AML-193 (cell line): ENCODE measurements at places on chromosomes 6 and 20.
A peak's percentile ranks its signal among the peaks of the same experiment; 100 is the strongest.

GRCh38 chr6:82408952-82409431 lies 45.4 kb downstream of the TPBG start:
- no peak for DNase-seq

GRCh38 chr6:46933751-46934150 lies 12.0 kb upstream of the ADGRF5 start:
- no peak for DNase-seq

DNA sequence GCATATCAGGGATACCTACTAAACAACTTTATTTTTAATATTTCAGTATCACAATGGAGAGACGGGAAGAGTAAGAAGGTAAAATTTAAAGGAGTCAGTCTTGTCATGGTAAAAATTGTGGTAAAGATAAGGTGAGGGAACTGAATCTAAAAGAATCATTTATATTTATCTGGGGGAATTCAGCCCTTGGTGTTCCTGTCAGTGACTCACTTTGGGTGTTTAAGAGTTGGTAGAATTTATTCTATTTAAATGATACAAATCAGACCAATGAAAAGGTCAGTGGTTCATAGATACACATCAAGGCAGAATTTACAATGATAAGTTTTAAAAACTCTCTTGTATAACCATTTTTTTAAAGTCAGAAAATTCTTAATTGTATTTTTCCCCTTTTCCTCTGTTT lies 164.4 kb downstream of the CDKAL1 start:
- DNase-seq = no peak

GRCh38 chr6:33034554-33034953 lies 25.2 kb upstream of the HLA-DOA start:
- DNase-seq = no peak

GRCh38 chr6:115613488-115613887 lies 447.2 kb downstream of the FRK start:
- no peak for DNase-seq

DNA sequence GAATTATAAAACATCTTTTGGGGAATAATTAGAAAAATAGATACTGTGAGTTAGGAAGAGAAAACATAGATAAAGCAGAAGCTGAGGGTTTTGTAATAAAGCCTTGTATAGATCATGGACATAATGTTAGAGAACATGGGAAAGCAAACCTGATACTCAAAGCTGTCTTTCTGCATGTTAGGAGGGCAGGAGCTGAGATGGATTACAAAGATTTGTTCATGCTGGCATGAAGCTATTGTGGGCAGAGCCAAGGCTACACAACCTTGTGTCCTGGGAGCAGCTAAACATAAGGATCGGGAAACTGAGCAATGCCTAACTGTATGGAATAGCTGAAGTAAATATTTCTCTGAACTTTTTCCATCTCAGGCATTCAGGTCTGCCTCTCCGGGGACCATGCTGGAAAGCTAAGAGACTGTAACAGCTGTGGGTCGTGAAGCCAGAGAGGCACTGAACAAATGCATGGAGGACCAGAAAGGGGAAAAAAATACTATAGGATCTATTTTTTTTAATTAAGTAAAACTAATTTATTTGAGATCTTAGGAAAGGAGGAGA lies 28.2 kb upstream of the CNKSR3 start:
- DNase-seq = no peak

- peak; percentile 23 for DNase-seq
Measured at GRCh38 chr20:35145141-35145564, 2.0 kb downstream of the EDEM2 start.
